DMS 273 treated with DMSO at 0.1 percent for 48 hours (cell line): ENCODE measurements at places on chromosomes 16 and 17.

DNA sequence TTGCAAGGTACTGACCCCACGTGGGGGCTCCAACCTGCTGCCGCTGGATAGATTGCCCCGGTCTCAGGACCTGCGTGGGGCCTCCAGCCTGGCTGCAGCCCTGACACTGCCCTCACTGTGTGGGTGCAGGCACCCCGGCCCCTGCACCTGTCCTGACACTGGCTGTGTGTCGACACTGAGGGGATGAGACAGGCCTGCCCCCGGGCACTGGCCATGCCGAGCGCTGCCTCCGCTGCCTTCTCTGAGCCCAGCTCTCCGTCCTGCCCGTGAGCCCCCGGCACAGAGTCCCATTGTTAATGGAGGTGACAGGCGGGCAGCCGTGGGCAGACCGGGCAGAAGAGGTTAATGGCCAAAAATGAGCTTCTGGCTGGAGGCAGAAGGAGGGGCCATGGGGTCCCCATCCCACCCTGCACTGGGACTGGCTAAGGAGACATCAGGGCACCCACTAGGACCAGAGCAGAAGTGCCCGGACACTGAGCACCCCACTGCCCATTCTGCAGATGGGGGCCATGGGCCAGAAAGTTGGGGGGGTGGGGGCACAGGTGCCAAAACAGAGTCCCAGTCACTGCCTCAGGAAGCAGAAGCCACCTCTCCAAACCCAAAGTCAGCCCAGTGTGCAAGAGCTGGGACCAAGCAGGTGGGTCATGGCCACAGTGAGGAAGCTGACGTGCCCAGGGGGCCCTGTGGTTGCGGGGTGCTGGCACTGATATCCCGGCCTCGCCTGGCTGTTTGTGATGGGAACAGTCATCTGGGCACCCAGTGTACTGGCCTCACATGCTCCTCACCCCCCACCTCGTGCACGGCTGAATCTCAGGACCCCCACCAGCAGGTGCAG is 2.5 kb upstream of the PRR35 start:
- DNase-seq: no peak

DNA sequence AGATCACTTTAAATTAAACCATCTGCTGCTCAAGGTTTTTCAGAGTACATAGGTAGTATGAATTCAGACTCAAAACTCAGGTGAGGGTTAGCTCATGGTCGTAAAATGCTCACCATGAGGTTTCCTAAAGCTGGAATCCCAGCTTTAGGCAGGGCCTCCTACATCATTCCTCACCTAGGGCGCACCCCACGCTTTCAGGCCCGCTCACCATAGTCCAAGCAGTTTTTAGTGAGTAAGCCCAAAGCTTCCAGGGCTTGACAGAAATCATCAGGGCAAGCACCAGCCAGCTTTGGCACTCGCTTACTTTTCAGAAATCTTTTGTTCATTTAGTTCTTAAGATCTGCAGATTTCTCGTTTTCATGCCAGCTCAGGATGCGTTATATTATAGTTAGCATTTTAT is 89.8 kb downstream of the HIC1 start:
- DNase-seq: no peak

GRCh38 chr17:36901506-36901905 is 35.8 kb upstream of the LHX1 start:
- no peak for DNase-seq

GRCh38 chr16:55000595-55000994 is 69.9 kb downstream of the IRX5 start:
- DNase-seq: no peak

- no peak for DNase-seq
Observed at GRCh38 chr17:33511670-33512069, 218.6 kb upstream of the ASIC2 start.
